Activated CD8-positive, alpha-beta memory T cell treated with anti-CD3 and anti-CD28 coated beads for 1 hour (primary cell): ENCODE measurements at places on chromosomes 2 and 18.

GRCh38 chr2:70440621-70441020 lies 113.0 kb downstream of the TGFA start:
- DNase-seq = no peak

DNA sequence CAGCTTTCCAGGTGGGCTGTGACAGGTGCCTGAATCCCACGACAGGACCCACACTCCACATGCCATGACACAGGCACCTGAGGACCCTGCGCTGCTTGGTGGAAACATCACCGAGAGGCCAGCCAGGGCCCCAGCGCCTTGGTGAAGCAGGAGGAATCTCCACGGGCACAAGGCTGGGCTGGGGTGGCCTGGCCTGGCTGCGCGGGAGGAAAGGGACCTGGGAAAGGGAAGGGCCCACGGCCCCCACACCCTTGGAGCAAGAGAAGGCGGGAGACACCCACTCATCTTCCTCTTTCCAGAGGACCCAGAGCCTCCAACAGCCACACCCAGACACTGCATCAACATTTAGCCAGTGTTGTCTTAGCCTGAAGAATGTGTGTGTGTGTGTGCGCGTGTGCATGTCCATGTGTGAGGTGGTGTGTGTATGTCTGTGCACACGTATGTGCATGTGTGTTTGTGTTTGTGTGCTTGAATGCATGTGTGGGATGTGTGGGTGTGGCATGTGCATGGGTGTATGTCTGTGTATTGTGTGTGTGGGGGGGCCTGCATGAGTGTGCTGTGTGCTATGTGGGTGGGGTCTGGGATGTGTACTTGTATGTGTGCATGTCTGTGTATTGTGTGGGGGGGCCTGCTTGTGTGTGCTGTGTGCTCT lies 6.3 kb upstream of the OTOS start:
- no peak for DNase-seq

- DNase-seq = no peak
Observed at GRCh38 chr18:25560369-25560768, 208.4 kb upstream of the ZNF521 start.

GRCh38 chr2:226763320-226763719 lies 36.3 kb downstream of the IRS1 start:
- no peak for DNase-seq

DNA sequence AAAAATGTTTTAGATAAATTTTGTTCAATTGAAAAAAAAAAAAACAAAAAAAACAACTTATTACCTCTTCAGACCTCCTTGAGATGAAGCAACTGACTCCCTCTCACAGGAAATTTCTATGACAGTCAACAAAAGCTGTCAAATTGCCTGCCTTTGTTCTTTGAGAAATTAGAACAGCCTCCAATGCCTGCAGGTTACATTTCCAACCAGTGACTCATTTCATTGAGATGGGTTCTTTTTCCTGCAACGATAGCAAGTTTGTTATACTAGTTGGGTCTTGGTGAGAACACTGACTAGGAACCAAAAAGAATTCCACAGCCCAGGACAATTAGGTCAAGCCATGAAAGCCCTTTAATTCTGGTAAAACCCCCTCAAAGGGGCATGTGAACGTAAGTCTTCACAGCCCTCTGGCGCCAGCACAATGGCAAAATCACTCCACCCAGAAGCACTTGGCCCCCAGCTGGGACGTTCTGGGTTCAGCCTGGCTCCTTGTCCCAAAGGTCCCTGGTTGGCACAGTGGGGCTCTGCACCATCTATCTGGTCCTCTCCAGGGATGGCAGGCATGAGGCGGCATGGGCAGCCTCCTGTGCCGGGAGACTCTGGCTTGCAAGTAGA lies 87.0 kb downstream of the SPP2 start:
- no peak for DNase-seq

DNA sequence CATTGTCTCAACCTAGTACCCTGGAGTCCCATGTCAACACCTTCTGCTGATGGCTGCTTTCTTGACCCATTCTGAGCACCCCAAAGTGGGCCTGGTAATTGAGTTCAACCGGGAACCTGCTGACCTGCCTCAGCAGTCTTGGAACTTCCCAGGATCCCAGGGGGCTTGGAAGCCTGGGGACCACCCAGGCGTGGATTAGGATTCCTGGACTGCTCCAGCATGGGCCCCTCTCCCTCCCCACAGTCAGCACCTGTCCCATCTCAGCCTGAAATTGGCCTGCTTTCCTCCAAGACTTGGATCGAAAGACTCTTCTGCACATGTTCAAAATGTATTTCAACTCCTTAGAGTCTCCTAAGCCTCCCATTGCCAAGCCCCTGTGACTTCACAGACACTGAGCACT lies 15.4 kb upstream of the MRPL33 start:
- no peak for DNase-seq

GRCh38 chr18:32443033-32443705 lies 27.5 kb downstream of the GAREM1 start:
- no peak for DNase-seq
